Mucosa of descending colon (tissue), 3 donors: ENCODE measurements at places on chromosomes 7 and 10. TPM values are rescaled to one million over a fixed set of nuclear protein-coding genes. Genes with fewer than 3 reads are reported as not detected.

The MET gene
- total RNA-seq = 15.6 TPM

The MMRN2 gene
- 5.7 TPM for total RNA-seq

The ABCC2 gene
- total RNA-seq = 1.6 TPM

The HHEX gene
- total RNA-seq = 3.5 TPM

The SERPINE1 gene
- total RNA-seq = 1.6 TPM

The TAS2R16 gene
- total RNA-seq = not detected

The STAMBPL1 gene
- 19.2 TPM for total RNA-seq

The ZP3 gene
- total RNA-seq = 10.8 TPM

The EPDR1 gene
- total RNA-seq = 25.8 TPM

The ZCCHC24 gene
- 22.8 TPM for total RNA-seq

The MNX1 gene
- 9.7 TPM for total RNA-seq

The PAXIP1 gene
- 11.2 TPM for total RNA-seq

The NCF1 gene
- total RNA-seq = 3.9 TPM

The FGFBP3 gene
- total RNA-seq = 1.0 TPM

The CCNY gene
- total RNA-seq = 48.6 TPM

The CTAGE8 gene
- 13.8 TPM for total RNA-seq

The RPEL1 gene
- total RNA-seq = not detected

The FAM25A gene
- not detected for total RNA-seq

The PRKG1 gene
- total RNA-seq = 17.1 TPM

The EIF5AL1 gene
- 0.09 TPM for total RNA-seq

The HOXA4 gene
- 8.3 TPM for total RNA-seq

The PAX4 gene
- total RNA-seq = 1.8 TPM

The ASB15 gene
- not detected for total RNA-seq

The PIP gene
- total RNA-seq = not detected

The ALKBH4 gene
- 11.1 TPM for total RNA-seq

The TFEC gene
- total RNA-seq = 2.8 TPM

The VSTM2A gene
- 2.0 TPM for total RNA-seq

The HIPK2 gene
- total RNA-seq = 39.9 TPM
